GM12864 (cell line): ENCODE measurements at places on chromosomes 3 and 15.

DNA sequence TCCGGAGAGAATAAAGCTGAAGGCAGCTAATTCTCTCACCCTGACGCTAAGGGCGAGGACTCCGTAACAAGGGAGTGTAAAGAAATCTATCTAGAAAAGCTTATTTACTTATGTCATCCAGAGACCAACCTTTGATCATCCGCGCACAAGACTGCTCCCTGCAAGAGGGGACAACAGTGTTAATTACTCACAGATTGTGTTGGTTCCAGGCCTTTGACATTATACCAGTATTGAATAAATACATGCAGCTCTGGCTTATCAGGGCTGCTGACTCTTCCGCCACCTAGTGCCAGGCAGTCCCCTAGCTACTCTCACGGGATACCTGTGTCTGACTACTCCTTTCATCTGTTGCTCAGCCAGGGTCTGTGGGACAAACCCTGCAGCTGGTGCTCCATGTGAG is 211.7 kb downstream of the DTWD1 start:
- no peak for DNase-seq

- DNase-seq = no peak
Observed at GRCh38 chr15:54506977-54507524, 528.8 kb downstream of the UNC13C start.

- no peak for DNase-seq
Observed at GRCh38 chr3:65641045-65641444, 397.7 kb downstream of the MAGI1 start.

DNA sequence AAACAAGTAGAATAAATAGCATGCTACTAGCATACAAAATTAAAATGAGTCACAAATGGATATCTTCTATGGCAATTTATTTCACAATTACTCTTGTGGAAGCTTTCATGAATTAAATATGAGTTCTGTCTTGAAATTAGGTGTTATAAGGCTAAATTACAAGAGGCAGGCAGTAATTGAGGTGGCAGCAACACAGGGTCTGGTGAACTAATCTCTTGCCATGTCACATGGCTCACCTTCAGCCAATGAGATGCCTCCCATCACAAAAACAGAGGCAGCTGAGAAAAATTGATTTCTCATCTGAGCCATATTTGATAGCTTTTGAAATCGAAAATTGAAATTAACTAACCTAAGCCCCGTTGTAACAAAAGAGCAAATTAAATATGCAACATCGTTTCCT is 268.8 kb downstream of the NR2F2 start:
- DNase-seq = no peak

GRCh38 chr3:186219211-186219638 is 110.3 kb upstream of the ETV5 start:
- DNase-seq = no peak

GRCh38 chr3:86790884-86791549 is 199.9 kb downstream of the VGLL3 start:
- DNase-seq = no peak

DNA sequence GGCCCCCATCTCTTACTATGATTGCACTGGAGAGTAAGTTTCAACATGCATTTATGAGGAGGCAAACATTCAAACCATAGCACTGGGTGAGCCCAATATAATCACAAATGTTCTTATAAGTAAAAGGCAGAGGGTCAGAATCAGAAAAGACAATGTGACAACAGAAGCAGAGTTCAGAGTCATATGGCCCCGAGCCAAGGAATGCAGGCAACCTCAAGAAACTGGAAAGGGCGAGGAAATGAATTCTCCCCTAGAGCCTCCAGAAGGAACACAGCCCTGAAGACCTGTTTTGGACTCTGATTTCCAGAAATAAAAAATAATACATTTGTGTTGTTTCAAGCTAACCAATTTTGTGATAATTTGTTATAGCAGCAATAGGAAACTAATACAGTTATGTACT is 81.3 kb upstream of the ABI3BP start:
- DNase-seq = no peak

DNA sequence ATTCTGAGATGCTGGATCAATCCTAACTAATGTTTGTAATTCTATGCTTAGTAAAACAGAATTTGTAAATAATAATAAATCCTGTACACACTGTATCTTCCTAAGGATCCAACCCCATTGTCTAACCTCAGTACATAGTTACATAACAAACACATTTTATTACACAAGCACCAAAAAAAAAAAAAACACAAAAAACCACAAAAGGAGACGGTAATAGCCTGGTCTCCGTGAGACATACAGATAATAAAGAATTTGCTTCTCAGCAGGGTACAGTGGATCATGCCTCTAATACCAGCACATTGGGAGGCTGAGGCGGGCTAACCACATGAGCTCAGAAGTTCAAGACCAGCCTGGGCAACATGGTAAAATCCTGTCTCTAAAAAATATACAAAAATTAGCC is 558.7 kb downstream of the MAGI1 start:
- DNase-seq = no peak

DNA sequence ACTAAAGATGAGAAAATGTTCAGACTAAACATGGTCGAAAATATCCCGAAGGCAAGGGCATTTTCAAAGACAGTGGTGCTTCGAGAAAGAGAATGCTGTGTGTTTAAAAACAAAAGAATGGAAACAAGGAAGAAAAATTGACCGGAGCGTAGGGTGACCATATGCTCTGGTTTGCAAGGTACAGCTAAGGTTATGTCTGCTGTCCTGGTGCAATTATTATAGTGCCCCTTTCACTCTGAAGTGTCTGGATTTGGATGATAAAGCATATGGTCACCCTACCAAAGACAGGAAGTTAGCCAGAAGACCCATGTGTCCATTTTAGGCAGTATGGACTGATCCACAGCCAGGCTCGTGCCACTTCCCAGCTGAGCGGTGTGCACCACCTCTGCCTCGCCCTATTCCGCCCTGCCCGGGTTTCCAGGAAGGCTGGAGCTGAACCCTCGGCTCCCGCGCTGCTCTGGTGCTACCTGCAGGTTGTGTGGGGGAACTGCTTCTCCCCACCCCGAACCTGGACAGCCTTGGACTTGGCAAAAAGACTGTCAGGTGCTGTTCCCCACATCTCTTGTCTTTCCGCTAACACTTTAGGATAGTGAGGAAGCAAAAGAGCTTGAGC is 25.2 kb downstream of the GOLGA6D start:
- DNase-seq = peak; percentile 2

GRCh38 chr3:30544812-30545211 is 61.6 kb upstream of the TGFBR2 start:
- DNase-seq = no peak

GRCh38 chr3:47910777-47911440 is 105.3 kb downstream of the MAP4 start:
- no peak for DNase-seq

DNA sequence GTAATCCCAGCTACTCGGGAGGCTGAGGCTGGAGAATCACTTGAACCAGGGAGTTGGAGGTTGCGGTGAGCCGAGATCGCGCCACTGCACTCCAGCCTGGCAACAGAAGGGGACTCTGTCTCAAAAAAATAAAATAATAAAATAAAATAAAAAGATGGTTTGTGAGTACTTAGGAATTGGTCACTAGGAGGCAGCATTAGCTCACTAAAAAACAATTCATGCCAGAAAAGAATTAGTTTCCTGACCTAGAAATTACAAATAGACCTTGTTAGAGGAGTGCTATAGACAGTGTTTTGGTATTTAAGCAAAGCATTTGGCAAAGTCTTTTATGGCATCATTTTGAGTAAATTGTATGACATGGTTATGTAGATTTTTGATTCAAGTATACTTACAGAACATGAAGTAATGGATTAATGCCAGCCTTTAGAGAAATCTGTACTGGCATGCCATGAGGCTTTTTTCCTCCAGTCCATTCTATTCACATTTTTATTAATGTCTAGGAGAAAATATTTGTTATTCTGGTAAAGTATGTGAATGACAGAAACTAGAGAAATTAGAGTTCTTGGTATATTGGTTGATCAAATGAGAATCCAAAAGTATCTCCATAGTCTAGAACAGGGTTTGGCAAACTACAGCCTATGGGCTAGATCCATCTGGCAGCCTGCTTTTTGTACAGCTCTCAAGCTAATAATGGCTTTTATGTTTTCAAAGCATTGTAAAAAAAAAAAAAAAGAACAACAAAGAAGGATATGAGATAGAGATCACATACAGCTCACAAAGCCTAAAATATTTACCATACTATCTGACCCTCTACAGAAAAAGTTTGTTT is 81.6 kb downstream of the LRRC49 start:
- peak; percentile 4 for DNase-seq

DNA sequence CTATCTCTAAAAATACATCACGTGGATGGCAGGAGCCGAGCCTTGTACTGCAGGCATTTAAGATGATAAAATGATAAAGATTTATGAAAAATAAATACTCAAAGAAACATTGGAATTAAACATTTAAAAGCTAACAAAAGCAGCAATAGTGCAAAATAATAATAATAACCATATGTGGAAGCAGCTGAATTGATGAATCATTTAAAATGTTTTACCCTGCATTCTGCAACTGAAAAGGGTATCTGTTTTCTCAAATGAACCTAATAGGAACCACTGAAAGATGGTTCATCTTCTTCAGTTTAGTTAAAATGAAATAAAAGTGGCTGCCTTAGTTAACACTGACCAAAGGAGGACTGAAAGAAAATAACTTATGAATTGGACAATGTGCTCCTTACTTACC is 436.1 kb downstream of the TUSC7 start:
- no peak for DNase-seq

- DNase-seq = no peak
Observed at GRCh38 chr15:31437686-31438085, 111.1 kb downstream of the KLF13 start.

GRCh38 chr15:78052545-78052944 is 25.0 kb downstream of the TBC1D2B start:
- no peak for DNase-seq

DNA sequence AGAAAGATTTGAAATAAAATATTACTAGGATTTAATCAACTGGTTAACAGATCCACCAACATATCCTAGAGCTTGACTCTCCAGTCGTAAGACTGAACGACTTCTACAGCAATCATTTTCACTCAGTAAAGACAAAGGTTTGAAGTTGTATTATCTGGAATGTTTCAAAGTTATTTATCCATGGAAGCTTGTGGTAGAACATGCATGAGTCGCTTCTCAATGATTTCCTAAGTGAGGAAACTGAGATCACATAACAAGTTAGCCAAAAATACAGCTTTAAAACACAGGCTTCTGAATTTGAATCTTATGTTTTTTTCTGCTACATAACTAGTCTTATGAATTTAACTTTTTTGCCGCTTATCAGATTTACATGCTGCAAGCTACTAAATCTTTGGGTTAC is 241.8 kb downstream of the FOXP1 start:
- DNase-seq = no peak

DNA sequence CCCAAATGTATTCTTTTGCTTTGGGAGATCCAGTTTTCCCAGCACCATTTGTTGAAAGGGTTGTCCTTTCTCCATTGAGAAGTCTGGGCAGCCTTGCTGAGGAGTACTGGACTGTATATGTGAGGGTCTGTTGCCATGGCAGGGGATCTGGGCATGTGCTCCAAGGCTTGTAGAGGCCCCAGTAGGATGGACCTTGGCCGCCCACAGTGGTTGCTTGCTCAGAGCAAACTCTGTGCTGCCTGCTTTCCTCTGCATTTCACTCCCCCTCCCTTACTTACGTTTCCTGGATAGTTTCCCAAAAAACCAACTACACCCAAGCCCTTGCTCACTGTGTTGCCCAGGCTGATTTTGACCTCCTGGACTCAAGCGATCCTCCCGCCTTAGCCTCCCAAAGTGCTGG is 97.2 kb upstream of the PRR23E start:
- DNase-seq = no peak

GRCh38 chr3:128277378-128278069 is 124.2 kb downstream of the EEFSEC start:
- DNase-seq = no peak

DNA sequence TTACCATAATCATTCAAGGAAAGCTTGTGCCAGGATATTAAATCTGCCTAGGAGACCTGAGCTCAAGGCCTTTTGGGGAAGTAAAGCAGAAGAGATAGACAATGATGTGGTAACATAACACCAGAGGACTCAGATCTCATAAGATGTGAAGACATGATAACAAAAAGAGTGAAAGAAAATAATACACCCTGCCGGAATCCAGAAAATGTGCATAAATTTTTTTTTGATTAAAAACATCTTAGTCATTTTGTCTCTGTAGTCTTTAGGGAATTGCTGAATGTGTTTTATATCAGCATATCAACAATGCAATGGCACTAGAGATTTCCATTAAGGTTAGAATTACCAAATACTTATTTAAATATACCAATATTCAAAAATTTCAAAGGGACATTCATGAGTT is 326.8 kb upstream of the ROBO1 start:
- DNase-seq = no peak

GRCh38 chr3:116994351-116994879 is 284.8 kb downstream of the TUSC7 start:
- no peak for DNase-seq

- DNase-seq = no peak
Observed at GRCh38 chr3:151878465-151878864, 5.0 kb downstream of the SUCNR1 start.

DNA sequence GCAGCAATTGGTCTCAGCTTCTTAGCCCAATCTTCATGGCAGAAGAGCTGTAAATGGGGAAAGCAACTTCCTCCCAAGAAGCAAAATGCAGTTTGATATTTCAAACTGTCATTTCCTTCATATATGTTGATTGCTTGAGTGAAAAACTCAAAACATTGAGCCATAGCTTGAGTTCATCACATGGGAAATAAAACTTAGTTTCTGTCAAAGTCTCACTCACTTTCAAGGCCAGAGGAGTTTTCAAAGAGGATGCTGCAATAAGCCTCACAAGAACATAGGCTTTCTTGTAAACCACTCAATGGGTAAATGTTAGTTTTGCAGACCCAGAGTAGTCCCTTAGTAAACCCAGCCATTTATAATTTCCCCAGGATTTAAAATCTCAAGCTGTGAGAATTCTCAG is 29.1 kb upstream of the SUCLG2 start:
- DNase-seq = peak; percentile 60

DNA sequence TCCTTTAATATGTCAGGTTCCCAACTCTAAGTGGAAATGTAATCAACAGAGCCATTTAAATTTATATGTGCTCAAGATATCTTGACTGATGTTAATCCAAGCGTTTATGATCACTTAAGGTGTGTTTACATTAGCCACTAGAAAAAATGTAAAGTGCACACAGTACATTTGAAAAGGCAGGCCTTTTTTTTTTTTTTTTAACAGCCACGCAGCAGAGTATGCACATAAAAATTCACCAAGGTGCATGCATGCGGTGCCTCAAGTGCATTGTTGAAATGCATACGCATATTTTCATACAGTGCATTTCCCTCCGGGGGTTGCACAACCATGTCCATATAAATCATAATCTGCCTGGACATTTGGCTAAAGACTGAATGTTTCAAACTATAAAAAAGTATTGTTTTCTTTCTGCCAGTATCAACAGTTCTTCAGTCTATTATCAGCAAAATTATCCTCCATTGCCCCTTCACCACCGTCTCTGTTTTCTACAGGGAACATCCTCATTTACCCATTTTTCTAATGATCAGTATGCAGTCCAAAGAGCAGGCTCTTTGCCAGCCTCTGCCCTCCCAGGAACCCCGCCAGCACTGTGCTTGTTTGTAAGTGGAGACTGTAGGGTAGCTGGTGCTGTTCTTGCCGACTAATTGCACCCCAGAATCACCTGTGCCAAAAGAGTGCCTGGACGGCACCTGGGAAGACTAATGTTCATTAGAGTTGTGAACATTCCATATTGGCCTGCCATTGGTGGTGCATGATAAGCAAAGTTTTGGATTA is 611.2 kb upstream of the CFAP20DC start:
- DNase-seq = no peak

GRCh38 chr3:37096975-37097374 is 77.4 kb downstream of the LRRFIP2 start:
- DNase-seq = no peak

GRCh38 chr15:57213862-57214261 is 162.4 kb upstream of the CGNL1 start:
- DNase-seq = no peak

GRCh38 chr15:90539789-90540188 is 10.1 kb downstream of the CRTC3 start:
- DNase-seq = no peak
